Stimulated activated CD8-positive, alpha-beta memory T cell treated with anti-CD3 and anti-CD28 coated beads, Interleukin-7, amount 100 ng/mL, for 1 hour (primary cell): ENCODE measurements at places on chromosomes 1 and 21.

- DNase-seq = no peak
Measured at GRCh38 chr1:43388613-43389012, 987 bp downstream of the MED8 start.

GRCh38 chr1:221689138-221689537 is 52.8 kb downstream of the DUSP10 start:
- no peak for DNase-seq

DNA sequence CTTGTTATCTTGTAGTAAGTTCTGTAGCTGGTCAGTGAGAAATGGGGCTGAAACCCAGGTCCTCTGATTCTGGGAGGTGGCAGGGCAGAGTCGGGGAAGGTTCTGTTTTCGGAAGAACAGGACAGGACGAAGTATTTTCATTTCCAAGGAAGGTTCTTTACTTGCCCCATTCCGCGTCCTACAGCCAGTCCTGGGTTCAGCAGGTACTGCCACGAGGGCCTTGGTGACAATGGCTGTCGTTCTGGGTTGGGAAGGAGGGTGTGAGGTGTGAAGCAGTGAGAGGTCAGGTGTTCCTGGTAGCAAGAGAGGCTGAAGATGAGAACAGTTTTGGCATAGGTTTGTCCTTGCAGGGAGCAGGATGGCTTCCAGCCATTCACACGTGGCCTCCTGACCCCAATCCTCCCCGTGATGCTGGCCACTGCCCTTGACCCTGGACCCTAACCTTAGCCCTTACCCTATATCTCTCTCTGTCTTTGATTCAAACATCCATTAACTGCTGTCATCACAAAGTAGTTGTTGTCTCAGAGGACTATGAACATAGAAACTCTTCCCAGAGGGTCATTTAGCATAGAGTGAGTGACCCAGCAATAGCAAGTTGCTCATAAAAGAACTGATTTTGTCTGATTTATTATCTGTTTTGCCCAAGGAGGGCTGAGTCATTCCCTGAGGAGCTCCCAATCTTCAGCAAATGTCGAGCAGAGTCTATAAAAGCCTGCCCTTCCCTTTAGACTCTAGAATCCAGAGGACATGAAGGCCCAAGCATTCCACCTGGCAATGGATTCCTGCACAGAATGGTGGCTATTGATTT is 25.0 kb downstream of the VASH2 start:
- no peak for DNase-seq

- DNase-seq = no peak
Measured at GRCh38 chr1:53015508-53015860, 46.5 kb upstream of the PODN start.

DNA sequence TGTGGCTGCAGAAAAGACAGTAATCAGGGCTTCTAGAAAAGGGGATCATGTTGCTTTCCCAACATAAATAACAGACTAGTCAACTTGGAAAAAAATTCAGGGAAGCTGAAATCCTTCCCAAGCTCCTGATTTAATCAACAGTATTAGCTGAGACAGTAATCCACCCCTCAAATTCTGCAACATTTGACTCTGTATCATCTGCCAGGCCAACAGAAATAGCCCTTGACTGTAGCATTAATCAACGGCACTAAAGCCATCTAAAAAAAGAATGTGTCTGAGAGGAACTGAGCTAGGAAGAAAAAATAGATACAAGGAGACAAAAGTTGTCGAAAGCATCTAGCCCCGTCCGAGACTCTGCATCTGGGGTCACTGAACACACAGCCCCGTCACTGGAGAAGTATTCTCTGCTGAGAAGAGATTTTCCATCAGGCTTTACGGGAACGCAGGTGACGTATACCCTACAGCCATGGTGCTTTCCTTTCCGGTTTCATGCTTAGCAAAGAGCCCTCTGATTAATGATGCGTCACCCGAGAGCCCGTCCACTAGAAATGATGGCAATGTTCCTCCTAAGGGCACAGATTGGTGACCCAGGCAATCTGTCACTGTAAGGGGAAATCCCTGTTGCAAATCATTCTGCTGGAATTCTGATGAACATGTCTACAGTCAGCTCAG is 42.1 kb upstream of the TP53BP2 start:
- no peak for DNase-seq

GRCh38 chr1:74683656-74684055 is 10.1 kb upstream of the ERICH3 start:
- no peak for DNase-seq

DNA sequence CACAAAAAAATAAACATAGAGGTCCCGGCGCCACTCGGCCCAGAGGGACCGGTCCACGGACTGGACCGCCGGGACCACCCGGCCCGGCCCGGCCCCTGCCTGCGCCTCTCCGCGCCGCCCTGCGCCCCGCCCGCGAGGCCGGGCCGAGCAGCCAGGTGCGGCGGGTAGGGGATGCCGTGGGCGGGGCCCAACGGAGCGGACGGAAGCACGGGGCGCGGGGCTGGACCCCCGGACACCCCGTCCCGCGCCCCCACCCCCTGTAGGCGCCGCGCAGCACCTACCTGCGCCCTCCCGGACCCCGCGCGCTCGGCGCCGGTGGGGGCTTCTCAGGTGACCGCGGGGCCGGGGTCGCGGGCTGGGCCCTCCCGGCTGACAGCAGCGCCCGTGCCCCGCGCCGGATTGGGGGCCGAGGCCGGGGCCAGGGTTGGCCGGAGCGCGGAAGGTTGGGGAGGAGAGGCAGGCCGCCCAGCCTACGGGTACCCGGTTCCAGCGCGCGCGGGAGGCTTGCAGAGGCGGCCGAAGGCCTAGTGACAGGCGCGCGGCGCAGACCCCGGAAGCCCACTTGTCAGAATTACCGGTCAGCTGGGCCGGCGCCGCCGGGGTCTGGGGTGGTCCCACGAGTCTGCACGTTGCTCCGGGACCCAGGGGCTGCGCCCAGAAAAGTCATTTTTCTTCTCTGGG is 351.9 kb upstream of the CAMK1G start:
- no peak for DNase-seq

DNA sequence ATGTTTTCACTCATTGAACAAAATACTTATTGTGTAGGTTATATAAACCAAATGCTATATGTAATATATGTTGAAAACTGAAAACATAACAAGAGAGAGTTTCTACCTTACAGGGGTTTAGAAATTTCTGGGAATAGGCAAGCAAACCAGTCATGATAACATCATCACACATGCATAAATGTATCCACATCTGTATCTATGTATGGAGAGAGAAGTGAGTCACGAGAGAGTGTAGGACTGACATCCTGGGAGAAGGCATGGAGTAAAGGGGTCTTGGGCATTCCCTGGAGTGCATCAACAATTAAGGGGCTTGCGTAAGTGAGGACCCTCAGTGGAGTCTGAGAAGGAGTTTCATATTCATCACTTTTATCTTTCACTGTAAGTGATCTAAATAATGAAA is 65.5 kb downstream of the PCNX2 start:
- DNase-seq = no peak

DNA sequence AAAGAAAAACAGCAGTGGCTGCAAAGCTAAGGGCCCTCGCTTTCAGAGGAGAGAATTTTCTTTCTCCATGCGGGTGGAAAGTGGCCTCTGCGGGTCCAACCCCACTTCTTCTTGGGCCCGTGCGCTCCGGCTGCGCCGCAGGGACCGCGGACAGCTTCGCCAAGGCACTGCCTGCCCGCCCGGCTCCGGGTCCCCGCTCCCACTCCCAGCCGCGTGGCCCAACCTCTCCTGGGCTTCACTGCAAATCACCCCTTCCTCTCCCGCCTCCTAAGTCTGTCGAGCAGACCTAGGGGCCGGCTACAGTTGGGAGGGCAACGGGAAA is 1.0 kb upstream of the RUNX3 start:
- no peak for DNase-seq

DNA sequence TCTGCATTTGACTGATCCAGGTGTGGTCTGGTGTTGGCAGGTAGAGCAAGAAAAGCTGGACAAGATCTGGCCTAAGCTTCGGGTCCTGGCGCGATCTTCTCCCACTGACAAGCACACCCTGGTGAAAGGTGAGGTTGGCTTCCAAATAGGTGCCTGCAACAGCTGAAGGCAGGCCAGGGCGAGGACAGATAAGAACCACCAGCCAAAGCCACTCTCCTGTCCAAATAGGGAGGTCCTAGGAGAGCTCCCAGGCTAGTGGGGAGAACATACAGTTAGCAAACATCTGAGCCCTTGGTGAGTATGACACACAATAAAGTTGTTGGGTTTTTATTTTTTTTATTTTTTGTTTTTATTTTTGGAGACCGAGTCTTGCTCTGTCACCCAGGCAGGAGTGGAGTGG is 51.9 kb upstream of the LAX1 start:
- DNase-seq = no peak

DNA sequence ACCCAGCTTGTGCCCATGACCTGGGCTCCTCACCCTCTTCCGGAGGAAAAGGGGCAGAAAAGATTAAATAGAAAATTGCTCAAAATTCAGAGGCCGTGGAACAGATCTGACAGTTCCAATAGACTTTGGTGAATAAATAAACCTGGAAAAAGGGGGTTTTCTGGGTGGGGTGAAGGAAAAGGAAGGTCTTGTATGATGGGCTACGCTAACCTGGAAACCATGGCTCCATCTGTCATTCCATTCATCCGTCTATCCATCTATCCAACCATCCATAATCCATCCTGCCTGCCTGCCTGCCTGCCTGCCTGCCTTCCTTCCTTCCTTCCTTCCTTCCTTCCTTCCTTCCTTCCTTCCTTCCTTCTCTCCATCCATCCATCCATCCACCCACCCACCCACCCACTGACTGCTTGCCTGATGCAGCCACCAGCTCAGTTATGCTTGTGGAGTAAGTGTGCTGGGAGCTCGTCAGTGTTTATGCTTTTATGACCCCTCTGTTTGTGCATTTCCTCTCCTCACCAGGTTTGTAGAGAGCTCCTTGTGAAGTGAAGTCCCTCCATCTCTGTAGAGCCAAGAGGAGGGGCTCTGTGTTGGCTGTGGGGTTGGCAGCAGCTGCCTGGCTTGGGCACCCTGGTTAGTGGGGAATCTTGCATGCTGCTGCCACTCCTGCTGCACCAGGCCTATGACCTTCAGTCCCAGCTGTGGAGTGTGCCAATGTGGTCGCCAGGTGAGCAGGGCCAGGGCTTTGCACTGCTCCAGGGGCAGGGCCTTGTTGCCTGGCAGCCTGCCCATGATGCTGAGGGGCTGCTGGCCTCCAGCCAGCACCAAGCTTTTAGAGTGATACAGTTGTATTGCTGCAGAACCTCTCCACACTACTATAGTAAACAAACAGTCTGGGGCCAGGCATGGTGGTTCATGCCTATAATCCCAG is 16.0 kb upstream of the POU3F1 start:
- DNase-seq = no peak

- no peak for DNase-seq
Measured at GRCh38 chr1:28441674-28442073, 64.2 kb upstream of the RCC1 start.

GRCh38 chr1:53766831-53767405 is 28.0 kb upstream of the GLIS1 start:
- DNase-seq = no peak

DNA sequence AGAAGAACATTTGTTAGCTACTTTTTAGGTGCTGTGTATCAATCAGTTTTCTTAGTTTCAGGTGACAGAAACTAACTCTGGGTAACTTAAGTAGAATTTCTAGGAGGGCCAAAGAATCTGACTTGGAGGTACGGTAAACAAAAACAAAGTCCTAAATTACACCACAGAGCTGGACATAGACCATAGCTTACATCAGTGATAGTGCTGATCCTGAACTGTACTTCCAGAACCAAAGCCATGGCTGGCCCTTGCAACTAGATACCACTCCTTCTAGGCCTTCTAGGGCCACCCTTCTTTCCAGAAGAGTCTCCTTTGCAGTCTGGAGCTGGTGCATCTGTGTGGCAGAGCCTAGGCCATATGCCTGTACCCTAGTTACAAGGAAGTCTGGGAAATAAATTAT is 94.5 kb downstream of the OLFML2B start:
- DNase-seq = no peak

GRCh38 chr1:9589144-9589718 is 520 bp downstream of the TMEM201 start:
- no peak for DNase-seq
